NCI-H1436 treated with DMSO at 0.1 percent for 48 hours (cell line): ENCODE measurements at places on chromosomes 3 and 15.

DNA sequence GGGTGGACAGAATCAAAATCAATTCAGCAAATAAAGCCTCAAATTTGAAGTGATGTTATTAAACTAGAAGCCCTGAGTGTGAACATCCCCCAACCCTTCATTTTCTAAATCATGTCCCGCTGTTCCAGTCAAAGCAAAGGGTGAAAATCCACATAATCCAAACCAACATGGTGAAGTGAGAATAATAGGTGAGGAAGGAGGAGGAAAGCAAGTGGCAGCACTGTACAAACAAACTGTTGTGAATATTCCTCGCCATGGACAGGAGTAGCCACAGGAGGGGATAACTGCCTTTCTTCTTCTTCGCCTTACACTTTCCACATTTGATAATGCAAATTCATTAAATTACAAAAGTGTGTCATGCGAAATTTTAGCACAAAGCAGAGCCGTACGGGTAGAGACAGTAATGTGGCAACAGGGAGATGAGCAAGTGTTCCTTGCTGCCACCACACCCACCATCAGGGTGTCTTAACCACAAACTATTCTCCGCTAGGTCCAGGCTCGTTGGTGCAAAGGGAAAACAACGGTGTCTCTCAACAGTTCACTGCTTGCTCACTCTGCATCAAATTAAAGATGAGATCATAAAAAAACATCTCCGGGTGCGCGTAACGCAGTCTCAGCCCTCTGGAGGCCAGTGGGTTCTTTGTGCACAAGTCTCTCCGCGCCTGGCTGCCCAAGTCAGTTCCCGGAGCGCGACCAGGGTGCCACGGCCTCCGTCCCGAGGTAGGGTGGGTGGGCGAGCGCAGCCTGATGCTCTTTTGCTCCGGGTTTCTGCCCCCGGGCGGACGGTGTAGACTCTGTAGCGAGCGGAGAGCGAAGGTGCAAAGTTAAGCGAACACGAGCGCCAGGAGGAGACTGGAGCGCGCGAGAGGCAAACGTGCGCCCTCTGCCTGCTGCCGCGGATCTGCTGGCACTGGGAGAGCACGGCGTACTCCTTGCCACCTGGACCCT is 6.7 kb downstream of the EPHA3 start:
- DNase-seq: no peak

GRCh38 chr15:33055962-33056361 is 138.6 kb downstream of the FMN1 start:
- DNase-seq: no peak

DNA sequence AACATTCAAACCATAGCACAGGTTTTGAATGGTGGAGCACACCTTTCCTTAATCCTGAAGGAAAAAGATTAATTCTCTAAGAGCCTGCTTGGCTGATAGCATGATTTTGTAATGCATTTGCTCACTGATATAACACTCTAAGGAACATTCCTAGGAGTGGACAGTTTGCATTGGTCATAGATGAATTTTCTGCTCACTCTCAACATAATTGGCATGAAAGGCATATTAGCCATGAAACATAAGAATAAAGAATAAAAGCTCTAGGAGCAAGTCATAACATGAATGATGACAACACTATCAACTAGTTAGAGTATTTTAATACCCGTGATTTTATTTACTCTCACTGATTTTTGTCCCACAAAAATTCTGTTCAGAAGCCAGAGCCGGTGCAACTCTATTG is 34.3 kb upstream of the LRTM1 start:
- DNase-seq: no peak

- DNase-seq: no peak
These were observed 7.8 kb downstream of the LRCH3 start for GRCh38 chr3:197798863-197799262.

DNA sequence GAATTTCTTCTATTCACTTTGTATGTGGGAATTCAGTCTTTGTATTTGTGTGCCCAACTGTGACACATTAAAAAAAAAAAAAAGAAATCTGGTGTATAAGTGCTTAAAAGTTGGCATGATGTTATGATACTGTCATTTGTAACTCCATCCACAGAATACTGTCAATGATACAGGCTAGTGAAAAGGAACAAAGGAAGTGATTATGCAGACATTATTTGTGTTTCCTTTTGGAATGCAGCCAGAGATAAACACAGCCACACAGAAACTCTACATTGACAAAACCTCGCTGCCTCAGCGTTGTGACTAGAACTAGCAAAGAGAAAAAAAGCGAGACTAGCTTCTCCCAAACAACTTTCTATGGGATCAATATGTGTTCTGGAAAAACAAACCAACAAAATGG is 519.2 kb upstream of the AGTR1 start:
- no peak for DNase-seq
